ENCODE measurements at places on chromosomes 5 and 9.

DNA sequence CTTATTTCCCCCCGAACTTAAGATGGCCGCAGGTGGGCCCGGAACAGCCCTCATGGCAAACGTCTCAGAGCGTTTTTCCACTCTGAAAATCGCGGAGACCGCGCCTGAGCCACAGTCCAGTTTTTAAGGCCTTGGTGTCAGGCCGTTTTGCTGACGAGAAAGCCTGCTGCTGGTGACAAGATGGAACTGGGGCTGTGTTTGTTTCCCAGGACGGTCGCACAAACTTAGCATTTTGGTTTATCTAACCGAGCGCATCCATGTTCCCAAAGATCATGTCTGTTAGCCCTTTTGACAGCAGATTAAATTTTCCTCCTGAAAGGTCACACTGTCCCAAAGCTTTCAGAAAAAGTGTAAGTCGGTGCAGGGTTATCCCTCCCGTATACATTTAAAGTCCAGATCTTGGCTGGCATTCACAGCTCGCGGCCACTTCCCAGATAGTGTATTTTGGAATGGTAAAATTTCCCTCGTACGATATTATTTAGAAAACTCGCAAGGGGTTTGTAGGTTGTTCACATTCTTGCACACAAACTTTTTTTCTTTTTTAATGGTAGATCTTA is 812 bp downstream of the SREK1 start:
- DNase-seq, result no peak

DNA sequence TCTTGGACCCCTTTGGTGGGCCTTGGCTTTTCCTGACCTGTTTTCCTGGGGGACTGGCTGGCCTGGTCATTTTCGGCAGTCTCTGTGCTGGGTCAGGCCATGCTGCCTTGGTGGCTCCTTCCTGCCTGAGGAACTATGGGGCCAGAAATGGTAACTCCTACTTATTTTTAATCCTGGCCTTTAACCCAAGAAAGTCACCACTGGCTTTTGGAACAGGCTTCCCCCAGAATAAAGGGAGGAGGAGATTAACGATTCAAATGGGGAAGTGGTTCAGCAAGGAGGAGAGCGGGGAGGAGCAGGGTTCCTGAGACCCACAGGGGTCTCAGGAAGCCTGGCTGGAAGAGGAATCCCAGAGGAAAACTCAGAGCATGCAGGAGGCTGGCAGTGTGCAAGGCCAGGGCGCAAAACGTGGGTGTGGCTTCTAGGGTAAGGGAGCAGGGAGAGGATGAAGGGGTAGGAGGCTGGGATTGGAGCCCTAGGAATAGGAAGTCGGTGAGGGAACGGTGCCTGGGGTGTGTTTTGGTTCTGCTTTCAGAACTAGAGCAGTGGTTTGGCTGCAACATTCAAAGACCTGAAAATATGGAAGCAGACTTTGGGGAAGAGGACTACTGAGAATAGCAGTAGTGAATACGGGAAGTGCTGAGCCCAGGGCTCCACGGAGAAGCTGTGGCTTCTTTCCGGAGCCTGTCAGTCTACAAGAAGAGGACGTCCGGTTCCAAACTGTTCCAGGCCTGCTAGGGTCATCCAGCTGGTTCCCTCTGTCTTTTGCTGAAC is 271.1 kb upstream of the KLF4 start:
- DNase-seq, result no peak

DNA sequence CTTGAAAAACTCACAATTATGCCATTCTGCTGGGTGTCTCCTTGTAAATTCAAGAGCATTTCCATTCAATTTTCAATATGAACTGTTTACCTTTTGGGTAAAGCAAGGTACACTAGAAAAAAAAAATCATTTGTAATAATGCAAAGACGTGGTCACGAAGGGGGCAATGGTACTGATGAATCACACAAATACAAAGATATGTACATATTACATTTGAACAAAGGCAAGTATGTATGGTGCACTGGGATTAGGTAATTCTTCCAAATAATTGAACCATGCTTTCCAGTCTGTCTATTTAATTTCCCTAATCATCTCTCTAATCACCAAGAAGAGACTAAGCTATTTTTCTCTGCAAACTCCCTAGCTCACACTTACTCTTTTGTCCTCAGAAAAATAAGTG is 63.4 kb upstream of the RNF38 start:
- DNase-seq, result no peak

DNA sequence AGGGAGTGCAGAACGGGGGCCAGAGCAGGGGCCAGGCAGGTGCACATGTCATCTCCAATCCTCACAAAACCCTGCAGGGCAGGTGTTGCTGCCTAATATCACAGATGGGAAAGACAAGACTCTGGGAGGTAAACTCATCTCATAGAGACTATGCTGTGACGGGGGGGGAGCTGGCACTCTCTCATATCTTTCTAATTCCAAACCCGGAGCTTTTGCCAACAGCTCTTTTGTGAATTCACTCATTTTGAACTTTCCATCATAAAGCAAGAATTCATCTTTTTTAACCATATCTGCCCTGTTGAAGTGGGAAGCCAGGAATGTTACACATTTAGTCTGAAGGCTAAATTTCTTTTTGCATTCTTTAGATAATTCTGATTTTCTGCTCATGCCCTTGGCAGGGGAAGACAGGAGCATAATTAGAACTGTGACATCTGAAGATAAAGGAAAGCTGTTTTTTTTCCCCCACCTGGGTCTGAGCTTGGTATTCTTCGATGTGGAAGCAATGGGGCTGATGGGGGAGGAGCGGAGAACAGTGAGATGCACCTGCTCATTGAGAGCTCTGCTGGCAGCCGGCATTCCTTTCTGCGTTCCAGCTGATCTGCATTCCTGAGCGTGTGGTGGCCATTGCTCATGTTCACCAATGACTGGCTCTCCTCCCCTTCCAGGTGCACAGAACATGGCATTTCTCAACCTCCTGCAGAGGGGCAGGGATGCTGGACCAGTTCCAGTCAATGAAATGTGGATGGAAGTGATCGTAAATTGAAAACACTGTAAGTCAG is 159.2 kb downstream of the NSG2 start:
- peak; percentile 27 for DNase-seq

DNA sequence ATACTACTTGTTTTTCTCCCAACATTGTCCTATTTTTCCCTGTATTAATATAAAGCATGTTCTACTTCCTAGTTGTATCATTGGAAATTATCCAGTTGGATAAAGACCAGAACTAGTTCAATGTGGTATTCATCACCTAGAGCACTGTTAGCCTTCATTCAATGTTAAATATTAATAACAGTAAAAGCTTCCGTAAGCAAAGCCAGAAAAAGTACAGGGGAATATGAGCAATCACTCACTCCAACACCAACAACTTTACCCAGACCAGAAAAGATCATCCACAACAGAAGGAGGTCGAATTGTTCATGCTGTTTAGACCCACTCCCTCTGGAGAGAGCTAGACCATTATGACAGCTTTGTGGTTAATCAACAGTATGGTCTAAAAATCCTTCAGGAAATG is 728.4 kb downstream of the MAT2B start:
- no peak for DNase-seq

DNA sequence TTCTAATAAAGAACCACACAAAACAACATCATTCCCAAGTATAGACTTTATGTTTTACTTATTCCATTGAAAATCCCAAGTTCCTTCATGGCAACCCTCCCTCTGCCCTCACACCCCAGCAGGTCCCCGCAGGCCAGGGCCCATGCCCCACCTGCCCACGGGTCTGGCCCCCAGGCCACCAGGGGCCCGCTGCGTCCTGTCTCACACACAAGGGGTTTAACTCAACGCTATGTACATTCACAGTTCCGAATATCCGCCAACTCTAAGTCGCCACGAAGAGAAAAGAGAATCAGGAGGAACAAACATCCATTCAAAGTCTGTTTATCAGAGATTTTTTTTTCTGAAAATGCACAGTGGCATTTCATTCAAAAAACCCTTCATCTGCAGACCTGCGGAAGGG is 16.2 kb upstream of the SLC6A3 start:
- DNase-seq, result no peak

- no peak for DNase-seq
These were observed 213.5 kb downstream of the FOXD4L6 start for GRCh38 chr9:40914772-40915659.

- no peak for DNase-seq
These were observed 4.4 kb downstream of the UGCG start for GRCh38 chr9:111900858-111901612.

GRCh38 chr5:136309932-136310598 is 55.3 kb downstream of the TRPC7 start:
- DNase-seq, result no peak

DNA sequence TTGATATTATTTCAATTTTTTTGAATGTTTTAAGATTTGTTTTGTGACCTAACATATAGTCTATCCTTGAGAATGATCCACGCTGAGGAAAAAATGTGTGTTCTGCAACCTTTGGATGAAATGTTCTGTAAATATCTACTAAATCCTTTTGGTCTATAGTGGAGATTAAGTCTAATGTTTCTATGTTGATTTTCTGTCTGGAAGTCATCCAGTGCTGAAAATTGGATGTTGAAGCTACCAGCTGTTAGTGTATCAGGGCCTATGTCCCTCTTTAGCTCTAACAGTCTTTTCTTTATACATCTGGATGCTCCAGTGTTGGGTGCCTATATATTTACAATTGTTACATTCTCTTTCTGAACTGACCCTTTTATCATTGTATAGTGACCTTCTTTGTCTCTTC is 422.3 kb downstream of the TMEM232 start:
- DNase-seq, result no peak

DNA sequence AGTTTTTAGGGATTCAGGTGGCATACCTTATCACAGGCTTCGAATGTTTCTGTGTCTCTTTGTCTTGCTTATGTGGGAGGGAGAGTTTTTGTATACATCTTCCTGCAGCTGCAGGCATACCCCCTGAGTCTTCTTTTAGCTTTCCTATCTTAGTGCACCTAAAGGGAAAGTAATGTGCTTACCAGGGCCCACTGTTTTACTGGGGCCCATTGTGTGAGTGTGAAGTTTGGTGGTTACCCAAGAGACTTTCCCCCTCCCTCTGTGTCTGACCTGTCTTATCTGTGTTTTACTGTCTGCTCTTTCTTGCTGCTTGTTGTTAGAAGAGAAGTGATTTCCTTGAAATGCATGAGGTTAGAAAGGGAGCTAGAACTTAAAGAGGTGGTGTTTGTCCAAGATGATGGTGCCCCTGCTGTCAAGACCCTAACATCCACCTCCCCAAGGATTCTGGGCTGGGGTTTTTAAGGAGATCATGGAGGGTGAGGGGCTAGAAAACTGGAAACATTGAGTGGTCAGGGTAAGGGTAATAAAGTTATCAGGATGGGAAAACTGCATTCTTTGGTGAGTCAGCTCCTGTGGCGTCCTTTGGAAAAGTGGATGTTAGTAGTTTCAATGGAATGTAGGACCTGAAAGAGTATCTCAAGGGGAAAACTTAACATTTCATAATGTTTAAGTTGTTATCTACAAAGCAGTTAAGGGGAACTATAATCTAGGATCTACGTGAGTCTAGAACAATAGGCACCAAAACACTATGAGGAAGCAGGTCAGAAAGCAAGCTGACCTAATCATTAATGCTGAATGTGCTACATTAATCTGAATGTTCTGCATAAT is 583.5 kb upstream of the TUSC1 start:
- DNase-seq, result no peak

GRCh38 chr5:134846641-134846960 is 833 bp downstream of the C5orf24 start:
- DNase-seq, result no peak

DNA sequence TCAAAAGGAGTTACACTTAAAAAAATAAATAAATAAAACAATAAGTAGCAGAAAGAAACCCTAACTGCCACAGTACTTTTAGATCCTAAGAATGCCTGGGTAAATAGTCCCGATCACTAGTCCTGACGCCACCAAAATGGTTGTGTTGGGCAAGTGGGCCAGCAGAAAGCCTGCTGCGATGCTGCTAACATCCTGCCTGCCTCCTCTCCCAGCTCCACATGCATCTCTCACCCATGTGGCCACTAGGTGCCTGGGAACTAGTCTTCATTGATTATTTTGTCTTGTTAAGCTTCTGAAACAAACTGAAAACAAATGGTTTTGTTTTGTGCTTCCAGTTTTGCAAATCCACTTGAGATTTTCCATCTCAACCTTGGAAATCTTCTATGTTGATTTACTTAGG is 54.4 kb upstream of the TRAF1 start:
- DNase-seq, result no peak

- no peak for DNase-seq
These were observed 6.0 kb downstream of the RAPGEF6 start for GRCh38 chr5:131628990-131629389.

- no peak for DNase-seq
These were observed 5.3 kb downstream of the ATOSB start for GRCh38 chr9:35110327-35110761.

DNA sequence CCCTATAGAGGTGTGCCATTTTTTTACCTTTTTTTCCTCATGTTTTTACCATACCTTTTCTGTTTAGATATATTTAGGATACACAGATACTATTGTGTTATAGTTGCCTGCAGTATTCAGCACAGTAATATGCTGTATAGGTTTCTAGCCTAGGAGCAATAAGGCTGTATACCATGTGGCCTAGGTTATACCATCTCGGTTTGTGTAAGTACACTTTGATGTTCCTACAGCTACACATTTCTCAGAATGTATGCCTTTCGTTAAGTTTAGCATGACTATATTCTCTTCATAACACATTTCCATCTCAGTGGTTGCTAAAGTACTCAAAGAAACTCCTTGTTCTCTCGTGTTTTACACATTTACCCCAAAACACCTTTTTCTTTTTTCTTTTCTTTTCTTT is 23.0 kb downstream of the UBE2D2 start:
- DNase-seq, result no peak

- no peak for DNase-seq
These were observed 33.8 kb downstream of the RNF145 start for GRCh38 chr5:159175547-159175946.

- DNase-seq, result no peak
These were observed 17.3 kb downstream of the PRKAA1 start for GRCh38 chr5:40780858-40781257.

DNA sequence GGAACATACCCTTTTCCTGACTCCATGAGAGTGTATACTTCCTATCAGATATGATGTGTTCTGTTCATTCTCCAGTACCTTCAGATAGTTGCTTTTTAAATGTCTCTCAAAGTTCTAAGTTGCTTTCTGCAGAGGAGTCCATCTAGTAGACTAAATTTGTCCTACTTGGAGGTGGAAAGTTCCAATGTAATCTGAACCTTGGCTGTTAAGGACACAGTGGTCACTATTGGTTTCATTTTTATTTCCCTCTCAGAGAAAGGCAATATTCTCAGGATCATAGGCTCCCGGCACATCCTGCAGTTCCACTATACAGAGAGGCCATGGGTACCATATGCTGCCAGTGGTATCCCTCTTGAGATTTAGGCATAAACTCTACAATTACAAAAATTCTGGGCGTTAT is 634.6 kb downstream of the LRRC70 start:
- no peak for DNase-seq

DNA sequence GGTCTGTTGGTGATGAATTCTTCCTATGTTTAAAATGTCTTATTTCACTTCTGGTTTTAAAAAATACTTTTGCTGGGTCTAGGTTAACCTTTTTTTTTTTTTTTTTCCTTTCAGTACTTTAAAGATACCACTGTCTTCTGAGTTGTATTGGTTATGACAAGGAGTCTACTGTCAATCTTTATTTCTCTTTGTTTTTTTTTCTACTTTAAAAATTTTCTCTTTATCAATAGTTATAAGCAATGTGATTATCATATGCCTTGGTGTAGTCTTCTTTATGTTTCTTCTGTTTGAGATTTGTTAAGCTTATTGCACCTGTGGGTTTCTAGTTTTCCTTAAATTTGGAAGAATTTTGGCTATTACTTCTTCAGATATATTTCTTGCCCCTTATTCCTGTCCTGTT is 125.6 kb upstream of the SPRY4 start:
- no peak for DNase-seq

- DNase-seq, result no peak
These were observed 14.6 kb downstream of the RECK start for GRCh38 chr9:36051317-36051716.

- no peak for DNase-seq
These were observed 83.8 kb downstream of the OTULIN start for GRCh38 chr5:14748180-14748900.

Data from progenitor cell of endocrine pancreas (in vitro differentiated cells).